Ovary (tissue), 10 donors: ENCODE measurements at places on chromosomes 3 and 15. TPM values are rescaled to one million over a fixed set of nuclear protein-coding genes. Genes with fewer than 3 reads are reported as not detected.

- H3K4me1 ChIP-seq, result peaks cover 13% of the 10 kb centered on the region
- no peak overlapping the region for H3K4me3 ChIP-seq
- no peaks in the 10 kb centered on the region for H3K27me3 ChIP-seq
Observed at GRCh38 chr3:9866639-9867038, 13.4 kb downstream of the CIDEC start.

The ETV5 gene
- 6.6 TPM for total RNA-seq

DNA sequence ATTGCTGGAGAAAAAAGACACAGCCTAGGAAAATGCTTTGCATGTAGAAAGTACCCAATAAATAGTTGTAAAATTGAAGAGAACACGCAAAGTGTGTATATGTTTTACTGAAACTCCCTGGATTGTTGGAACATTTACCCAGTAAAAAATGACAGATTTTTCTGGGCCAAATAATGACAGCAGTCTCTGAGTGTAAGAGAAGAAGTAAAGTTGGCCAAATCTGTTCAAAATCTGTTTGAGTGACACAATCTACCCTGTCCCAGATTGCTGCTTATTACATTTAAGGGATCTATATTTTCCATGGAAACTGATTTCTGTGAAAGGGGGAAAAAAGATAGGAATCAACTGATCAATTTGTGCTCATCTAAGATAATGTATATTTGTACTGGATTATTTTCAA is 267.9 kb downstream of the TUSC7 start:
- no peak overlapping the region for H3K4me3 ChIP-seq
- no peaks in the 10 kb centered on the region for H3K27me3 ChIP-seq
- no peak for DNase-seq
- H3K4me1 ChIP-seq, result no peaks in the 10 kb centered on the region

- H3K4me1 ChIP-seq, result no peaks in the 10 kb centered on the region
- no peaks in the 10 kb centered on the region for H3K27me3 ChIP-seq
- H3K27ac ChIP-seq, result no peak overlapping the region
- H3K36me3 ChIP-seq, result no peaks in the 10 kb centered on the region
- DNase-seq, result no peak
- no peak overlapping the region for H3K4me3 ChIP-seq
Observed at GRCh38 chr3:38992117-38992760, 59.5 kb downstream of the SCN11A start.

DNA sequence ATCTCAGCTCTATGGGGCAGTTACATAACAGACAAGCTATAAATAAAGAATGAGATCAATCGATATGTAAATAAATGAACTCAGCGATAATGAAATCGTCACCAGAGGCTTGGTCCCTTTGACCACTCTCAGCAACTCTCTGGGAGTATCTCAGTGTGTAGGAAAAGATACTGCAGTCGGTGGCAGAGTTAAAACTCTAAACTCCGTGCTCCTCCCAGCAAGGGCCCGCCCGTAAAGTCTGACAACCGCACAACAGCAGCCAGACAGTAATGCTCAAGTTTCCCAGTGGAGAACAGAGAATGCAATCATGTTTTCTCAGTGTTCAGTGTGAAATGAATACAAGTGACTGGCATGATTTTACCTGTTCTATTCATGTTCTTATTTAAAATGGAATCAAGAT is 28.3 kb upstream of the IGF1R start:
- no peaks in the 10 kb centered on the region for H3K4me1 ChIP-seq
- H3K27ac ChIP-seq, result no peak overlapping the region
- no peaks in the 10 kb centered on the region for H3K36me3 ChIP-seq
- no peak overlapping the region for H3K4me3 ChIP-seq
- DNase-seq, result no peak
- H3K27me3 ChIP-seq, result no peaks in the 10 kb centered on the region

GRCh38 chr3:95048564-95048963 is 985.7 kb downstream of the NSUN3 start:
- no peak for DNase-seq
- H3K27ac ChIP-seq, result no peak overlapping the region
- H3K4me1 ChIP-seq, result no peaks in the 10 kb centered on the region
- no peak overlapping the region for H3K4me3 ChIP-seq

GRCh38 chr3:77967621-77968020 is 927.7 kb downstream of the ROBO2 start:
- no peak overlapping the region for H3K27ac ChIP-seq

GRCh38 chr3:65170390-65171042 is 482.7 kb upstream of the ADAMTS9 start:
- peaks cover 7% of the 10 kb centered on the region for H3K4me1 ChIP-seq
- no peaks in the 10 kb centered on the region for H3K27me3 ChIP-seq
- DNase-seq, result peak; percentile 74
- no peaks in the 10 kb centered on the region for H3K36me3 ChIP-seq

- no peaks in the 10 kb centered on the region for H3K4me1 ChIP-seq
- H3K4me3 ChIP-seq, result no peak overlapping the region
- H3K27me3 ChIP-seq, result no peaks in the 10 kb centered on the region
- peak; percentile 6 for DNase-seq
- no peak overlapping the region for H3K27ac ChIP-seq
Observed at GRCh38 chr15:25176991-25177954, 222.5 kb downstream of the SNRPN start.

DNA sequence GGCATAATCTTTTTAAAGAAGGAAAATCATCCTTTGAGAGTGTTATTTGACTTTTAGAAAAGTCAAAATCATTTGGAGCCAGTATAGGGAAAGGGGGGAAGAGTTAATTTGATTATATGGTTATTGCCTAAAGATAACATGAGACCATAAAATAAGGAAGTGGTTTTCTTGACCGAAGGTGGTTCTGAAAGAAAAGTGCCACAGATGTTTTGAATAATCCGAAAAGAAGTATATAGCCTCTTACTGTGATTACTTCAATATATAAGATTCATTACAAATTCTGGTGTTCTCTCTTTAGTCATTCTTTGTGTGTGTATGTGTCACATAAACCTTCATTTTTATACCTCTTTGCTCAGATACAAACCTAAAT is 1.1 kb downstream of the DNAJB11 start:
- DNase-seq, result no peak
- peak overlapping the region; percentile 90 for H3K4me3 ChIP-seq
- H3K4me1 ChIP-seq, result peaks cover 4% of the 10 kb centered on the region

DNA sequence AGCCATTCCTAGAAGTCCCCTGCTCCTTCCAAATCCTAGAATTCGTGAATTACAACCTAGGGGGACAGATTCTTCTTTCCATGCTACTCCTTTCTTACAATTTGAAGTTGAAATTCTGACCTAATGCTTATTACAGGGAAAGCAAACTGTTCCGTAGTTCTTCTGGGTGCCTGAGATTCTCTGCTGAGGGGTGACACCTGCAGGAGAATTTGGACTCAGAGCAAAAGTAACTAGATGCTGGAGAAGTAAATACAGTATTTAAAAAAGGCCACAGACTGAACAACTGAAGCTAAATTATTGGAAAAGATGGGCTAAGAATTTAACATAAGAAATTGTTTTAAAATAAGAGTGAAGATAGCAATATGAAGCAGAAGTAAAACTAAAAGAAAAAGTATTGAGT is 37.9 kb downstream of the ACAD9 start:
- no peaks in the 10 kb centered on the region for H3K4me1 ChIP-seq
- DNase-seq, result no peak
- no peak overlapping the region for H3K4me3 ChIP-seq
- no peak overlapping the region for H3K27ac ChIP-seq
- H3K27me3 ChIP-seq, result no peaks in the 10 kb centered on the region

DNA sequence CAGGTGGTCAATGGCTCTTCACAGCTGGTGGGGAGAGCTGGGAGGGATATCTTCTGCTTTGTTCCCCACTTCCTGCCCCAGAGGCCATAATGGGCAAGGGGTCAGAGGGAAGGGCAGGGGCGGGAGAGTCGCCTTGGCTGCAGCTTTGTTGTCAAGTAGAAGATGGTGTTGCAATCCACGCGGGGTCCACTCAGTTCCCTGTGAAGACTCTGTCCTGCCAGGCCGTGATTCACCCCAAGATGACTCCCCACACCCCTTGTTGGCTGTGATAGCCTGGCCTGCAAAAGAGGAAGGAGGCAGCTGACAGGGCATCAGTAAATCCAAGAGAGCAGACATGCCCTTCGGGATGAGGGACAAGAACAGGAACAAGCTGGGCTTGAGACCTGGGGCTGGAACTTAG is 6.9 kb downstream of the GALNT15 start:
- DNase-seq, result peak; percentile 51
- H3K27ac ChIP-seq, result no peak overlapping the region
- no peak overlapping the region for H3K4me3 ChIP-seq
- peaks cover 4% of the 10 kb centered on the region for H3K4me1 ChIP-seq
- no peaks in the 10 kb centered on the region for H3K27me3 ChIP-seq

DNA sequence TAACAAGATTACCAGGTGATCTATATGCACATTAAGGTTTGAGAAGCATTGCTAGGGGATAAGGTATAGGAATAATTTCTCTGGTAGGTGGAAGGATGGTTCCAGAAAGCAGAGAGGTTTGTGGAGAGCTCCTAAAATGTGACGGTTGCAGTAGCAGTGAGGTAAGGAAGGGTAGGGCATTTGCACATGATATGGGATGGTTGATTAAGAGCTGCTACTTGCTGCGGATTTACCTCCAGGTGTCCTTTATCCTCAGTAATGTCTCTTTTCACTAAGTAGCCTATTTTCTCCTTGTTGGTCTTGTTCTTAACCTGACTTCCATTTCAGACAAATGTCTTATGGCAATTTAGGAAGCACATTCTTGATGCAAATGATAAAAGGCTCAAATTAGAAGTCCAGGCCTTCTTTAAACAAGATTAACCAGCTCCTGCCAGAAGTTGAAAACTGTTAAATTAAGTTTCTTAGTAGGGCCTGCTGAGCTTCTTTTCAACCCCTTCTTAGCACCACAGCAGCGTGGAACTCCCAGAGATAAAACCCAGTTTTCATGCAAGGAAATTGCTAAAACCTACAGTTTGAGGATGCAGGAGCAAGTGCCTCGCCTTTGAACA is 231.1 kb upstream of the GADL1 start:
- no peak overlapping the region for H3K27ac ChIP-seq
- no peaks in the 10 kb centered on the region for H3K36me3 ChIP-seq
- H3K27me3 ChIP-seq, result no peaks in the 10 kb centered on the region
- H3K4me1 ChIP-seq, result no peaks in the 10 kb centered on the region
- no peak overlapping the region for H3K4me3 ChIP-seq

The CTXND1 gene
- 0.52 TPM for total RNA-seq

GRCh38 chr3:169879013-169879557 is 9.3 kb upstream of the LRRC31 start:
- H3K27me3 ChIP-seq, result no peaks in the 10 kb centered on the region
- H3K4me3 ChIP-seq, result no peak overlapping the region
- DNase-seq, result no peak
- H3K27ac ChIP-seq, result no peak overlapping the region
- no peaks in the 10 kb centered on the region for H3K36me3 ChIP-seq

The CHDH gene
- 5.9 TPM for total RNA-seq

DNA sequence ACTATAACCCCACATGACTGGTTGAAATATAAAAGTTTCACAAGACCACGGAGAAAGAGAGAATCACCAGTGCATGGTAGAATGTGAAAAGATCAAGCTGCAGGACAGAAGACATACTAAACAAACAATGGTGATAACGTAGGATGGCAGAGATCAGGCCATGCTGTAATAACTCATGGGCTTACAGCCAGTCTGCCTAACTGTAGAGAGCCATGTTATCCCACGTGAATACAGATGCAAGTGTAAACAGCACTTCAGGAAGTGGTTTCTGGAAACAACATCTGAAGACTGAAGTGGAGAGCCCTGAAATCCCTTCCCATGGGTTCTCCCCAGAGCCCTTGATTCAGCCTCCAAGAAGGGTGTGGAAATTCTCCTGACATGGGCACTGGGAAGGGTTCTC is 103.2 kb upstream of the SLCO2A1 start:
- no peak overlapping the region for H3K27ac ChIP-seq
- no peak overlapping the region for H3K4me3 ChIP-seq
- no peaks in the 10 kb centered on the region for H3K4me1 ChIP-seq
- no peaks in the 10 kb centered on the region for H3K36me3 ChIP-seq
- DNase-seq, result no peak

The HIGD2B gene
- not detected for total RNA-seq

DNA sequence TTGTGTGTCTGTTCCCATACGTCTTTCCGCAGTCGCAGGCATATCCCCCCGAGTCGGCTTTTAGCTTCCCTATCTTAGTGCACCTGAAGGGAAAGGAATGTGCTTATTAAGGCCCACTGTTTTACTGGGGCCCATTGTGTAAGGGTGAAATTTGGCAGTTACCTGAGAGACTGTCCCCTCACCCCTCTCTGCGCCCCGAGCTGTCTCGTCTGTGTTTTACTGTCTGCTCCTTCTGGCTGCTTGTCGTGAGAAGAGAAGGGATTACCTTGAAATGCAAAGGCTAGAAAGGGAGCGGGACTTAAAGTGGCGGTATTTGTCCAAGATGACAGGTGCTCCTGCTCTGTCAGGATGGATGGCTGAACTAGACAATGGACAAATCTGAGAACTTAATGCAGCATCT is 233.0 kb upstream of the POU1F1 start:
- no peaks in the 10 kb centered on the region for H3K27me3 ChIP-seq
- no peak for DNase-seq
- H3K36me3 ChIP-seq, result no peaks in the 10 kb centered on the region
- no peaks in the 10 kb centered on the region for H3K4me1 ChIP-seq
- no peak overlapping the region for H3K4me3 ChIP-seq

The OSTN gene
- not detected for total RNA-seq

DNA sequence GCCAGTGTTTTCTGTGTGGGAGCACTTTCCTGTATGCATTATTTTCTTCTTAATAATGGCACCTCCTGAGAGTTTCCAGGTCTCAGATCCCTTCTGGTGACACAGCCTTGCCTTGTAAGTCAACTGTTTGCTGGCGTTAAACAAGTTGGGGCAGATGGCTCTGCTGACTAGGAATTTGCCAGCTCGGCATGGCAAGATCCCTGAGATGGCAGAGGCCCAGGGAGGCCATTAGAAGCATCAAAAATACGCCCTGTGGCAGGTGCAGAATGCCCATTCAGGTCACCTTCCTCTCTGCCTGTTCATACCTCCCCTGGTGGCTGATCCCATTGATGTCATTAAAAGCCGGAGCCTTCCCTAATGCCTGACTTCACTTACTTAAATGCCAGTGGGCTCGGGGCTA is 320.9 kb upstream of the CTDSPL start:
- no peak for DNase-seq
- H3K4me3 ChIP-seq, result no peak overlapping the region

GRCh38 chr3:186696522-186696921 is 20.6 kb upstream of the KNG1 start:
- no peaks in the 10 kb centered on the region for H3K27me3 ChIP-seq
- no peak overlapping the region for H3K4me3 ChIP-seq
- no peak for DNase-seq
- no peaks in the 10 kb centered on the region for H3K4me1 ChIP-seq
- no peak overlapping the region for H3K27ac ChIP-seq

DNA sequence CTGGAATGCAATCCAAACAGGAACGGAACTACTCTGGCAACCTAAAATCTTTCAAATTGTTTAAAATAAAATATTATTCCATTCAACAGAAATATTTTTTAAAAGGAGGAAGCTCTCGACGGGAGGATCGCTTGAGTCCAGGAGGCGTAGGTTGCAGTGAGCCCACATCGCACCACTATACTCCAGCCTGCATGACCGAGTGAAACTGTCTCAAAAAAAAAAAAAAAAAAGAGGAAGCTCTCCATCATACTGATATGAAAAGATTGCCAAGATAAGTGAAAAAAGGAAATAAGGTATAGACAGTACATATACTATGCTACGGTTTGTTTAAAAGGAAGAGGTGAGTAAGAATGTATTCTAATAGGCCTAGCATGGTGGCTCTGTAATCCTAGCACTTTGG is 3.6 kb downstream of the RAD18 start:
- H3K4me1 ChIP-seq, result no peaks in the 10 kb centered on the region
- no peaks in the 10 kb centered on the region for H3K27me3 ChIP-seq
- H3K27ac ChIP-seq, result no peak overlapping the region
- DNase-seq, result no peak

GRCh38 chr15:48191574-48192225 is at the start of gene CTXN2:
Gene CTXN2 (plus strand): TSS chr15:48191665. CDS start chr15:48201301, 9,636 bp downstream.
- H3K36me3 ChIP-seq, result no peaks in the 10 kb centered on the region
- H3K4me3 ChIP-seq, result no peak within 1 kb of the TSS
- H3K27me3 ChIP-seq, result no peaks in the 10 kb centered on the region
- no peak for DNase-seq
- no peak within 1 kb of the TSS for H3K27ac ChIP-seq
